ENCODE measurements at places on chromosomes 3 and 15. TPM values are rescaled to one million over a fixed set of nuclear protein-coding genes. Genes with fewer than 3 reads are reported as not detected.

The FETUB gene
- total RNA-seq: not detected

The UBR1 gene
- 41.4 TPM for total RNA-seq

The KPNA1 gene
- total RNA-seq: 51.1 TPM

The GUCA1C gene
- total RNA-seq: not detected

The OR5K2 gene
- total RNA-seq: not detected

The KCNH8 gene
- not detected for total RNA-seq

The RASGRF1 gene
- not detected for total RNA-seq

The TOPBP1 gene
- 62.3 TPM for total RNA-seq

The MKRN3 gene
- 5.7 TPM for total RNA-seq

The LTK gene
- 0.17 TPM for total RNA-seq

The RBPMS2 gene
- not detected for total RNA-seq

The GCHFR gene
- 47.9 TPM for total RNA-seq

The ACP3 gene
- total RNA-seq: not detected

The LDHAL6B gene
- total RNA-seq: not detected

The ZNF774 gene
- total RNA-seq: 1.1 TPM

The OXTR gene
- 0.18 TPM for total RNA-seq

The ALPK3 gene
- total RNA-seq: 0.22 TPM

The SORD gene
- 5.7 TPM for total RNA-seq

The CHRD gene
- total RNA-seq: not detected

The SLC7A14 gene
- not detected for total RNA-seq

The SEC22C gene
- 51.2 TPM for total RNA-seq

Data from activated naive CD4-positive, alpha-beta T cell treated with anti-CD3 and anti-CD28 coated beads, Interleukin-2, amount 10 ng/mL, durations not matched to agents 5 hours and 36 hours (primary cell).